Stimulated activated naive CD4-positive, alpha-beta T cell treated with Interleukin-2 at 50 U/mL for 16 hours (primary cell): ENCODE measurements at places on chromosomes 2 and 18.

GRCh38 chr2:236345081-236345714 is 81.0 kb upstream of the ASB18 start:
- DNase-seq = no peak

DNA sequence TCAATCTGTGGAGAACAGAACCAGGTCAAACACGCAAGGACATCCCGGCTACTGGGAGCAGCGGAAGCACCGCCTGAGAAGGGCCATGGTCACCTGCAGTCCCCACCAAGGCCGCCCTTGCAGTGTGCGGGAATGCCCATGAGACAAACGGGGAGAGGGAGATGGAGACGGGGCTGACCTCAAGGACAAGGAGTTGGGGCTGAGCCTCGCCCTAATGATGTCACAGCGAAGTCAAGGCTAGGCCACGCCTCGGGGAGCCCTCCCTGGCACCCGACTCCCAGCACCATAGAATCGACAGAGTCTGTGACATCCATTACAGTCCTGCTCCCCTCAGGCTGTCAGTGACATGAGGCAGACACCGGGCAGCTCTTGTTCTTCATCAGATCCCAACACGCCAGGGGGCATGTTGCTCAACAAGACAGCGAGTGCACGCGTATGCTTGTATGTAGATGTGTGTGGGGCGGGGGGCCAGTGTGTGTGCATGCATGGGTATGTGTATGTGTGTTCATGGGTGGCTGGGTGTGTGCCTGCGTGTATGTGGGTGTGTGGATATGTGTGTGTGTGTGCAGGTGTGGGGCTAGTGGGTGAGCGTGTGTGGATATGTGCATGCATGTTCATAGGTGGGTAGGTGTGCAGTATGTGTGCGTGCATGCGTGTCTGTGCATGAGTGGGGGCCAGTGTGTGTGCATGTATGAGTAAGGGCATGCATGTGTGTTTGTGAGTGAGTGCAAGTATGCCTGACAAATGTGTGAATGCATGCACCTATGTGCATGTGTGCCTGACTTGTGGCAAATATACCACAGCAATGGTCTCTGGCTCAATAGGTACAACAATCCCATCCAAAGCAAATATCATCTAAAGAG is 57.0 kb downstream of the ANKMY1 start:
- DNase-seq = no peak

DNA sequence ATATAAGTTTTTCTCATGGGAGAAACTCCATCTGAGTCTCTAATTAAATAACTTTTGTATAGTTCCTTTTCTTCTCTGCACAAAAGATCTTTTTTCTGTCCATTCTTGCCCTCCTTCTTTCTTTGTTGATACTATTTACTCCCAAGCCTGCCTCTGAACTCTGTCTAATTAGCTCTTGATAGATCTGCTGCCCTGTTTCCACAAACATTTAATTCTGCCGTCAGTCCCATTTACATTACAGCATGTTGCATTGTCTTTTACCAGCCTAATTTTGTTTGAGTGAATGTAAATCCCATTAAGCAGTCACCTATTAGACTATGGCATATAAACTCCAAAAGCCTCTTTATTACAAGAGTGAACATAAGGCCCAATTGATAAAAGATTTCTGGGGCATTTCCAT is 254.4 kb downstream of the ERBB4 start:
- DNase-seq = no peak

- no peak for DNase-seq
Measured at GRCh38 chr18:56382541-56382940, 255.9 kb downstream of the TXNL1 start.

DNA sequence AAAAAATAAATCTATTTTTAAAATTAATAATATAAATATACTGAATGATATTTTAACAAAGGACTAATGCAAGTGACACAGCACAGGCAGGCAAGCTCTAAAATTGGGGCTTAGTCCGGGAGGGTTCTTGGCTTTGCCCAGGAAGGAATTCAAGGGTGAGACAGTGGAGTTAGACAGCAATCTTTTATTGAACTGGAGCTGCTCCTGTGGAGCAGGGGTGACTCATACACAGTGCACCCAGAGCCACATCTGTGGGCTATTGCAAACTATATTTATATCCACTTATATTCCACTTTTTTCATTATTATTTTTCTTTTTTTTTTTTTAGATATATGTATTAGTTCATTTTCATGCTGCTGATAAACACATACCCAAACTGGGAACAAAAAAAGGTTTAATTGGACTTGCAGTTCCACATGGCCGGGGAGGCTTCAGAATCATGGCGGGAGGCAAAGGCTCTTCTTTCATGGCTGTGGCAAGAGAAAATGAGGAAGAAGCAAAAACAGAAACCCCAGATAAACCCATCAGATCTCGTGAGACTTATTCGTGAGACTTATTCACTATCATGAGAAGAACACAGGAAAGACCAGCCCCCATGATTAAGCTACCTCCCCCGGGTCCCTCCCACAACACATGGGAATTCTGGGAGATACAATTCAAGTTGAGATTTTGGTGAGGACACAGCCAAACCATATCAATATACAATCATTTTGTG is 437.1 kb downstream of the BCL11A start:
- DNase-seq = no peak

- no peak for DNase-seq
Measured at GRCh38 chr2:126911111-126911796, 12.6 kb downstream of the TEX51 start.

- no peak for DNase-seq
Measured at GRCh38 chr18:72675394-72675793, 131.3 kb upstream of the CBLN2 start.
